Naive thymus-derived CD4-positive, alpha-beta T cell (primary cell): ENCODE measurements at places on chromosomes 1 and 21. TPM values are rescaled to one million over a fixed set of nuclear protein-coding genes. Genes with fewer than 3 reads are reported as not detected.

Gene GBP5
- total RNA-seq: 783 and 784 TPM in 2 replicates

Gene CD1C
- total RNA-seq: 12.1 TPM

Gene LCE3B
- total RNA-seq: not detected

Gene PTGER3
- 4.3 TPM for total RNA-seq

Gene CACNA1S
- not detected for total RNA-seq

Gene SSU72
- 137 and 138 TPM in 2 replicates for total RNA-seq

Gene VASH2
- 0.08 TPM in 1 of 2 replicates, not detected in the other for total RNA-seq

Gene MIXL1
- total RNA-seq: not detected

Gene C1orf141
- total RNA-seq: not detected

Gene ARHGEF10L
- total RNA-seq: 0.88 TPM

Gene CHD1L
- total RNA-seq: 35.1 TPM

DNA sequence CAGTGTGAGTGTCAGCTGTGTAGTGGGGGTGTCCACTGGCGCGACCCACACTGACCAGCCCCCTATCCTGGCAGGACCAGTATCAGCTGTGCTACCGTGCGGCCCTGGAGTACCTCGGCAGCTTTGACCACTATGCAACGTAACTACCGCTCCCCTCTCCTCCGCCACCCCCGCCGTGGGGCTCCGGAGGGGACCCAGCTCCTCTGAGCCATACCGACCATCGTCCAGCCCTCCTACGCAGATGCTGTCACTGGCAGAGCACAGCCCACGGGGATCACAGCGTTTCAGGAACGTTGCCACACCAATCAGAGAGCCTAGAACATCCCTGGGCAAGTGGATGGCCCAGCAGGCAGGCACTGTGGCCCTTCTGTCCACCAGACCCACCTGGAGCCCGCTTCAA lies 28.1 kb upstream of the KDM4A start:
- H3K36me3 ChIP-seq: no peaks in the 10 kb centered on the region
- DNase-seq: no peak
- no peak overlapping the region for H3K4me3 ChIP-seq
- no peaks in the 10 kb centered on the region for H3K4me1 ChIP-seq
- no peaks in the 10 kb centered on the region for H3K27me3 ChIP-seq

GRCh38 chr1:117567976-117568375 lies 37.9 kb upstream of the TENT5C start:
- peaks cover 10% of the 10 kb centered on the region for H3K4me1 ChIP-seq
- DNase-seq: no peak
- H3K27ac ChIP-seq: no peak overlapping the region
- H3K4me3 ChIP-seq: no peak overlapping the region

GRCh38 chr1:196619721-196620120 lies 11.5 kb upstream of the KCNT2 start:
- H3K36me3 ChIP-seq: no peaks in the 10 kb centered on the region
- no peaks in the 10 kb centered on the region for H3K4me1 ChIP-seq
- H3K27me3 ChIP-seq: no peaks in the 10 kb centered on the region

GRCh38 chr21:31937303-31937702 lies 64.5 kb downstream of the HUNK start:
- no peaks in the 10 kb centered on the region for H3K27me3 ChIP-seq
- no peak overlapping the region for H3K4me3 ChIP-seq
- no peak for DNase-seq
- no peaks in the 10 kb centered on the region for H3K4me1 ChIP-seq
- H3K36me3 ChIP-seq: no peaks in the 10 kb centered on the region

DNA sequence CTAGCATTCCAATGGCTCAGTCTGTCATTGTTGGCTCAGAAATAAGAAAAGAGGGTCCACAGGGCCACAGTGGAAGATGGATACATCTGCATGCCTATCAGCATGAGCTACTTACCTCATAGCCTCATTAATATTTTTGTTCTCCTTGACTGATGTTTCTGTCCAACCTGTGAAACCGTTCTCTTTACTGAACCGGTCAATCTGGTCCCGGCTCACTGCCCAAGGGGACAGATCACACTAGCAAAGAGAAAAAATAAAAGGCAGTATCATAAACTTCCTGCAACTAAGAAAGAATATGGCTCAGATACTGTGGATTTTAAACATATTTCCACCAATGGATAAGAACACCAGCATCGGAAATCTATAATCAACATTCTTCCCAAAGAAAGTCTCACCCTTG lies 4.7 kb downstream of the RAB29 start:
- H3K27me3 ChIP-seq: no peaks in the 10 kb centered on the region
- H3K4me1 ChIP-seq: peaks cover 21% of the 10 kb centered on the region
- no peak overlapping the region for H3K27ac ChIP-seq
- no peak for DNase-seq
- H3K4me3 ChIP-seq: no peak overlapping the region

DNA sequence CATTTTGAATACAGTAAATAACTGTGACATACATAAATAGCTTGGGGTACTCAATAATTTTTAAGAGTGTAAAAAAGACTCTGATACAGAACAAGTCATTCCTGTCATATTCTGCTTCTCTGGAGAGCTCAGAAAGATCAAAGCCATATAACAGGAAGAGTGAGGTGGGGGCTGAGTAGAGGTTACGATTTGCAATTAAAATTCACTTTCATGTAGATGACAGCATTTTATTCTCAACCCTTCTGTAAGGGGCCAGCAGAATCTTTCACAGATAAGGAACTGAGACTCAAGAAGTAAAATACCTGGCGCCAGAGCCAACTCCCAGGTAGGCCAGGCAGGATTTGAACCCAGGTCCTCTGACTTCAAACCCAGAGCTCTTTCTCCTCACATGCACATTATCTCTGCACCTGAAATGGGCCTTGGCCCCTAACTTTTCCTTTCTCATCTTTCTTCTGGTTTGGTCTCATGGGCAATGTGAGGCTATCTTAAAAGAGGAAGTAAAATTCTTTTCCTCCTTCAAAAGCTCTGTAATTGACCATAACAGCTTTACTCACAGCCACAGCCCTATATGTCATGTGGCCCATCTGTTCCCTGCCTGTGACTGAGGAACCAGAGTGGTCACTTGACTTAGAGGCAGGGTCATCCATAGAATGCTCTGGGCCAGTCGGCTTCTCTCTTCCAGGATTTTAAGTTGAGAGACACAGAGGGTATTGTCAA lies 80.9 kb upstream of the SYT6 start:
- peak; percentile 9 for DNase-seq
- no peaks in the 10 kb centered on the region for H3K4me1 ChIP-seq
- no peaks in the 10 kb centered on the region for H3K36me3 ChIP-seq

GRCh38 chr1:205475855-205476254 lies 20.0 kb upstream of the BLACAT1 start:
- H3K4me3 ChIP-seq: no peak overlapping the region
- DNase-seq: no peak
- no peak overlapping the region for H3K27ac ChIP-seq
- H3K36me3 ChIP-seq: no peaks in the 10 kb centered on the region
- H3K27me3 ChIP-seq: no peaks in the 10 kb centered on the region
- no peaks in the 10 kb centered on the region for H3K4me1 ChIP-seq

DNA sequence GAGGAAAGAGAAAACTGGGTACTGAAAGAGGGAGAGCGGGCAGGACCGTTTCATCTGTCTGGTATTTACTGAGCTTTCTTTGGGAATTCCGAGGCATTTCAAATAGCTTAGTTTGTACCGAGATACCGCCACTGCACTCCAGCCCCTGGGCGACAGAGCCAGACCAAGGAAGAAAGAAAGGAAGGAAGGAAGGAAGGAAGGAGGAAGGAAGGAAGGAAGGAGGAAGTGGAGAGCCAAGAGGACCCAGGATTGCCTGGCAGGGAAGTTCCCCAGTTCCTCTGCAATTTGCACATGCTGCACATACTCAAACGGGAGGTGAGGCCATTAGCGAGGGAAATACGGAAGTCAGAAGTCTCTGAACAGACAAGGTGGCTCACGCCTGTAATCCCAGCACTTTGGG lies 961 bp upstream of the FUCA1 start:
- DNase-seq: no peak
- H3K4me1 ChIP-seq: peaks cover 15% of the 10 kb centered on the region
- peaks cover 4% of the 10 kb centered on the region for H3K36me3 ChIP-seq
- H3K27me3 ChIP-seq: no peaks in the 10 kb centered on the region
- no peak overlapping the region for H3K4me3 ChIP-seq

DNA sequence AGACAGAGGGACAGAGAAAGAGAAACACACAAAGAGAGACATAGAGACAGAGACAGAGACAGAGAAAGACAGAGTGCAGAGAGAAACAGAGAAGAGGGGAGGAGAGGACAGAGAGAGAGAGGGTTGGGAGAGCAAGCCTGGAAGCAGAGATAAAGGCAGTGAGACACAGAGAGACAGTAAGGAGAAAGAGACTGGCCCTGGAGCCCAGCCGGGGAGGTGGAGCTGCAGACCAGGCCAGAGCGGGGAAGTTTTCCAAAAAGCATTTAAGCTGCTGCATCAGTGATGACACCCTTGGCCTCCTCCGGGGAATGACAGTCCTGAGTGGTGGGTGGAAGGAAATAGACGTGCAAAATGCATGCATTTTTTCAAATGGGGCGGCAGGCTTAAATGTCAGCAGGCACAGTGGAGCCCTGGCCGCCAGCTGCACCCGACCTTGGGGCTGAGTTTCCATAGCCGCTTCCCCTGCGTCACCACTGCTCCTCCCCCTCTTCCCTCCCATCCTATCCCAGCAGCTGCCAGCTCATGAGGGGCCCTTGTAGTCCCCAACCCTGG lies 95.4 kb upstream of the KLHDC7A start:
- no peak for DNase-seq
- no peaks in the 10 kb centered on the region for H3K4me1 ChIP-seq
- H3K27me3 ChIP-seq: no peaks in the 10 kb centered on the region
- no peak overlapping the region for H3K27ac ChIP-seq

- H3K27me3 ChIP-seq: no peaks in the 10 kb centered on the region
- H3K4me1 ChIP-seq: no peaks in the 10 kb centered on the region
- DNase-seq: no peak
- H3K36me3 ChIP-seq: no peaks in the 10 kb centered on the region
- no peak overlapping the region for H3K27ac ChIP-seq
These were observed 134.4 kb upstream of the PRDX6 start for GRCh38 chr1:173342736-173343135.

GRCh38 chr1:202200112-202200548 lies 6.5 kb downstream of the LGR6 start:
- DNase-seq: no peak
- peaks cover 59% of the 10 kb centered on the region for H3K4me1 ChIP-seq
- no peaks in the 10 kb centered on the region for H3K36me3 ChIP-seq
- no peak overlapping the region for H3K4me3 ChIP-seq
- no peaks in the 10 kb centered on the region for H3K27me3 ChIP-seq

DNA sequence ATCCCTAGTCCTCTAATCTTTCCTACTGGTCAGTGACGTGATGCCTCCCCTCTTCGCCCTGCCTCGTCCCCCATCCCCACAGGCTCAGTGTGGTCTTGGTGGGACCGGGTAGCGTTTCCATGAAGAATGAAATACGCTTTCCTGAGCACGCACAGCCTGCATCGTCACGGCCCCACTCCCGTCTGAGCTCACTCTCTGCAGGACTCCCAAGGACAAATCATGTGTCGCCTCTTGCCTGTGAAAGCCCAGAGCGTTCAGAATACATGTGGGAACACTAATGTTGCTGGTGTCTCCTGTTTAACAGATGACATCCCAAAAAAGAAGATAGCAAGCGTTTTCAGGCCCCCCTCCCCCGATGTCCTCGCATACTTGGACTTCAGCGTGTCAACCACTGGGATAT lies 49.2 kb downstream of the S100B start:
- peaks cover 91% of the 10 kb centered on the region for H3K4me1 ChIP-seq
- no peaks in the 10 kb centered on the region for H3K36me3 ChIP-seq
- no peak for DNase-seq
- H3K4me3 ChIP-seq: no peak overlapping the region

- no peaks in the 10 kb centered on the region for H3K27me3 ChIP-seq
- H3K4me1 ChIP-seq: no peaks in the 10 kb centered on the region
- H3K4me3 ChIP-seq: no peak overlapping the region
- no peak overlapping the region for H3K27ac ChIP-seq
- no peak for DNase-seq
These were observed 41.2 kb downstream of the ENAH start for GRCh38 chr1:225611537-225612223.

DNA sequence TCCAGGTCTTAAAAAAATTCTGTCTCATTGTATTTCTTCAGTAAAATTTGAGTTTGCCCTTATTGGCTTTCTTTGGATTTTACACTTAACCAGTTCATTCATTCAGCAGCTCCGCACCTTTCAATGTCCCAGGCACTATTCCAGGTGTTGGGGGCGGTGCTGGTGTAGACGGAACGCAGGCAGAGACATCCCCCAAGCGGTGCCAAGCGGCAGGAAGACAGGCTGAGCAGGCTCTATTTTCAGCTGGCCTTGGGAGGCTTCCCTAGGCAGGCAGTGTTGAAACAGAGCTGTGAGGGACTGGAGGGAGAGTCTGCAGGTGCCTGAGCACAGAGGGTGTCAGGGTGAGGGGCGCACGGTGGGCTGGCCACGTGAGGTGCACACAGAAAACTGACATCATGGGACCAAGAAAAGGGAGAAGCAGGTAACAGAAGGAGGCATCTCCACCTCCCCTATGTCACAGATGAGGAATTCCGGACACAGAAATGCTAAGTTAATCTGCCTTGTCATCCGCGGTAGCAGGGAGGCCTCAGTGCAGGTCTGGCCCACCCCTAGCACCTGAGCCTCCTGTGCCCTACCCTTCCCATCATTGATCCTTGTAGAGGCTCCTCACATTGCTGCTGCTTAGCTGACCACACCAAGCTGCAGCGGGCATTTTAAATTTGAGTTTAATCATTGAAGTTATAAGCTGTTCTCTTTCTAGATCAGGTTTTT lies 40.8 kb downstream of the SLC37A1 start:
- no peaks in the 10 kb centered on the region for H3K4me1 ChIP-seq
- no peak overlapping the region for H3K27ac ChIP-seq

DNA sequence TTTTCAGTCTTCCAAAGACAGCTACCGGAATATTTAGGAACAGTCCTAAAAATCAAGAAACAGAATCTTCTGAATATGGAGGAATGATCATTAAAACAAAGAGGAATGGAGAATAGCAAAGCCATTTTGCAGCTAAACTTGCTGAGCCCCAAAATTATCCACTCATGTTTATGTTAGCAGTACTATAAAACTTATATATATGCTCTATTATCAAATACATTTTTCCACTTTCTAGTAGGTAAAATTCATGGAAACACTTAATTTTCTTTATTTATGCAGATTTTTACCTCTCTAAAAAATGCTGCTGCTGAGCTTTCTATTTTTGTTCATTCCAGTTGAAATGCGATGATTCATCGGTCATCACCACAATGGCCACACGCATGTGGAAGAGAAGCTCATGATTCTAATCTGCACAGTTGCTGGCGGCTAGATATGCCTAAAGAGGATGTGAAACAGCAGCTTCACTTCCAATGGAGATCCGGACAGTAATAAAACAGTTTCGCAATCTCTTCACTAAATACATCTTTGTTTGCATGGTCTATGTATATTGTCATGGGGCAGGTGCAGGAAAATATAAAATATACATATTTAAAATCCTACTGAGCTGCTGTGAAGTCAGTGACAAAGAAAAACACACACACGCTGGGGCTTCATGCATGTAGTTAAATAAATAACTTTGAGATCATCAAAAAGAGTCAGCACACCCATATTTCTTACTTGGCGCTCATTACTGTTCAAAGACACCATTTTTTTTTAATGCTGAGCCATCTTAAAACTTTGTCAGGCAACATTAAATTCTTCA lies 292.2 kb downstream of the SMYD3 start:
- H3K27me3 ChIP-seq: no peaks in the 10 kb centered on the region
- no peak overlapping the region for H3K27ac ChIP-seq
- no peaks in the 10 kb centered on the region for H3K36me3 ChIP-seq
- H3K4me1 ChIP-seq: no peaks in the 10 kb centered on the region
- no peak for DNase-seq

- no peak for DNase-seq
- no peak overlapping the region for H3K4me3 ChIP-seq
- no peaks in the 10 kb centered on the region for H3K4me1 ChIP-seq
- no peak overlapping the region for H3K27ac ChIP-seq
These were observed 52.3 kb upstream of the COG2 start for GRCh38 chr1:230589951-230590350.

- DNase-seq: no peak
- no peak overlapping the region for H3K4me3 ChIP-seq
- no peaks in the 10 kb centered on the region for H3K4me1 ChIP-seq
- no peaks in the 10 kb centered on the region for H3K36me3 ChIP-seq
- H3K27me3 ChIP-seq: no peaks in the 10 kb centered on the region
These were observed 17.7 kb downstream of the PLA2G5 start for GRCh38 chr1:20087668-20088067.
